ENCODE measurements at places on chromosomes 12 and 14. TPM values are rescaled to one million over a fixed set of nuclear protein-coding genes. Genes with fewer than 3 reads are reported as not detected.

The ADCY4 gene
- 144 TPM for total RNA-seq

The GDF3 gene
- total RNA-seq = not detected

DNA sequence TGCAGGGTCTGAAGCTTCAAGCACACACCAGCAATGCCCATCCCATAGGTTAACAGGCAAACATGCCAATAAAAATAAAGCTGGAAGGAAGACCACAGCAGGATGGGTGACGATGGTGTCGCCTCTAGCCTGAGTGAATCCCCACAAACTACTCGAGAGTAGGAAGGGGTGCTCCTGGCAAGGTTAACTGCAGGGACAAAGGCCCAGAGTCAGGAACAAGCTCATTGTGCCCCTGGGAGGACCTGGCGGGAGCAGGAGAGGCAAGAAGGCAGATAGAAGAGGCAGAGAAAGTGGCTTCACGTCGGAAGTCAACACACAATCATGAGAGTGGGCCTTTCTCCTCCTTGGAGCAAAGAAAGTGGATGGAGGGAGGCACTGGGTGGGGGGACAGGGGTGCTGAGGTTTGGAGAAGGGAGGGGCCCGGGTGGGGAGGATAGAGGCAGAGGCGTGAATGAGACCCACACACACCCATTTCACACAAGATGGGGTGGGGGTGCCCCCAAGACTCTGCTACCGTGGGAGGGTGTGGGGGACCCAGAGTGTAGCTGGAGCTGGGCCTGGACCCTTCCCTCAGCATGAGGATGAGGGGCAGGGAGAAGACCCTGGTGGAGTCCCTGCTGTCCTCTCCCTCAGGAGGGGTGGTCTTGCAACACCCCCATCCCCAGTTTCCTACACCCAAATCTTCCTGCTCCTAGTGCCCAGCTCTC, 43.1 kb downstream of the DIO3 start:
- DNase-seq = no peak

The MYO1H gene
- not detected for total RNA-seq

DNA sequence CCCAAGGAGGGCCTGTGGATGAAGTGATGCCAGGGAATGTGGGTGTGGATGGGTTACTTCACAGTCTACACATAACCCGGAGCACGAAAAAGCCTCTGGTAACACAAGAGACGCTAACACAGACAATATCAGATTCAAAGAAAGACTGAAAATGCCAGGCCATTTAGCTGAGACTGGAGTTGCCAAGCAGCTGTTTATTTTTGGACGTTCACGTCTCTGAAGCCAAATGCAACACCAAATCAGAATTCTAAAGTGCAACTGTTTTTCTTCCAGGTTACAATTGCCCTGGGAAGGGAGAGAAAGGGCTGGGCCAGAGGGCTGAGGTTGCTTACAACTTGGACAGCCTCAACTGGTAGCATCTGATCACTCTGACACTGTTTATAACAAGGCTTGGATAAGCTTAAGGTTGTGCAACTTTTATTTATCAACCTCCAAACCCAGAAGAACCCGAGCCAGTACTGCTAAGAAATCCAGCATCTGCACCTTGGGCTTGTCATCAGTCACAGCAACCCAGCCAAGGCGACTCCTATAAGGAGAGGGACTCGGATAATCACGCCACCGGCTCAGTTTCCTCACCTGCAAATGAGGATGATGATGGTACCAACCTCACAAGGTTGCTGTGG, 24.8 kb downstream of the NUAK1 start:
- DNase-seq = no peak

The TESPA1 gene
- 2.2 TPM for total RNA-seq

The PFKM gene
- total RNA-seq = 24.1 TPM

All from omental fat pad (tissue), 4 donors.